NCI-H510A (cell line): ENCODE measurements at places on chromosomes 12 and 14.
A peak's percentile ranks its signal among the peaks of the same experiment; 100 is the strongest.

- DNase-seq: no peak
These were observed 18.3 kb upstream of the TXNRD1 start for GRCh38 chr12:104197264-104197663.

DNA sequence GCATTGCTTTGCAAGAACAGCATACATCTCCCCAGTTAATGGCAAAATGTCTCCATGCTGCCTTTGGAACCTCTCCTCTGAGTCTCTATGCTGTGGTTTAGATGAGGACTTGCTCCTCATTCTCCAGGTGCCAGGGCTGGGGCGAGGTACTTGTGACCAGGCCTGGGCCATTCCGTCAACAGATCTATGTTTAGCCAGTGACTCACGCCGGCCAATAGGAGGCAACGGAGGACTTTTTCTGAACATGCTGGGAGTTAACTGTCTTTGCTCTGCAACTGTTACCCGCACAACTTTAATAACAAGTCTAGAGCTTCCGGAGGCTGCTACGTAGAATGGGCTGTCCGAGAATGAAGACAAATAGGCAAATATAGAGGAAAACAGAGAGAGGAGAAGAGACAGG lies 214.2 kb downstream of the GLT1D1 start:
- DNase-seq: peak; percentile 65

- no peak for DNase-seq
These were observed 14.6 kb upstream of the EIF5 start for GRCh38 chr14:103319422-103319821.

DNA sequence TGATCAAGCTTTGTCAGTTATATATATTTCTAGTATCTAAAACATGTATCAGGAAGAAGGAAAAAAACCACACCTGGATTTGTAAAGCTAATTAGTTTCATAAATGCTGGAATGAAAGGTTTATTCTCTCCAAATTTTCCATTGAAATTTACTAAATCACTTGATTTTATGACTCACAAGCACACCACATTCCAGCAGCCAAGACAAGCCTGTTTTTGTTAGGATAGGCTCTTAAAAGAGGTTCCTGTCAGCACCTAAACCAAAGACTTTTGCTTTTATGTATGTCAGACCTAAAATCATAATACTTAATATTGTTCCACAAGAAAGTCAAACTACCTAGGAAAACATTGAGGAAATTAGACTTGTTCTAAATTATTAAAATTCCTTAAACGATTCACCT lies 85.3 kb upstream of the PAWR start:
- DNase-seq: no peak

DNA sequence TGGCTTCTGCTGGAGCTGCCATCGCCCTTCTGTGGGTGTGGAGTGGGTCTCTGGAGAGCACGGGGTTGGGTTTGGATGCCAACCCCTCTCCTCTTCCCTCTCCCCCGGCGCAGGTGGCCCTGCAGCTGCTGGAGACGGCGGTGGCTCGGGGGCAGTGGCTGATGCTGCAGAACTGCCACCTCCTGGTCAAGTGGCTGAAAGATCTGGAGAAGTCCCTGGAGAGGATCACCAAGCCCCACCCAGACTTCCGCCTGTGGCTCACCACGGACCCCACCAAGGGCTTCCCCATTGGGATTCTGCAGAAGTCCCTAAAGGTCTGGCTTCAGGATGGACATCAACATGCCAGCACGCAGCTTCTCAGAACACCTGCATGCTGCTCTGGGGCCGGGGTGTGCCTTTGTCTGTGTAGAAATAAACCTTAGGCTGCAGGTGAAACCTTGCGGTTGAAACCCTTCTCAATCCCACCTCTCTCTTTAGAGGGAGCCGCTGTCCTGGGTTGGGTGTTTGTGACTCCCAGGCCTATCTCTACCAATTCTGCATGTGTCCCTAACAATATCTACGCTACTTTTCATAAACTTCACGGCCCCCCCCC lies 44.3 kb downstream of the CCDC92 start:
- DNase-seq: peak; percentile 54

DNA sequence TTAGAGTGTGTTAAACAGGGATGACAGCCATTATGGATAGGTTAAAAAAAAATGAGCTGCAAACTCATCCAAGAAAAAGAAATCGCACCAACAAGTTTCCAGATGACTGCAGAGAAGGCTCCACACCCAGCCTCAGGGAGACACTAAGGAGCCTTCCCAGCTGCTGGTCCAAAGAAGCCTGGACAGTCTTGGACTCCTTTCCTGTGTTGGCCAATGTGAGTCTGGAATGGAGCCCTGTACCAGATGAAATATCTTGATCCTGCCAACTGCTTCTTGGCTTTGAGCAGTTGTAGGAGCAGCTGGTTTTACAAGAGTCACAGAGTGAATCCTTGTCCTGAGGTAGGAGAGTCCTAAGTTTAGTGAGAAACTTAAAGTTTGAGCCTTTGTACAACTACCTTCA lies 44.5 kb downstream of the SLC38A1 start:
- DNase-seq: no peak

DNA sequence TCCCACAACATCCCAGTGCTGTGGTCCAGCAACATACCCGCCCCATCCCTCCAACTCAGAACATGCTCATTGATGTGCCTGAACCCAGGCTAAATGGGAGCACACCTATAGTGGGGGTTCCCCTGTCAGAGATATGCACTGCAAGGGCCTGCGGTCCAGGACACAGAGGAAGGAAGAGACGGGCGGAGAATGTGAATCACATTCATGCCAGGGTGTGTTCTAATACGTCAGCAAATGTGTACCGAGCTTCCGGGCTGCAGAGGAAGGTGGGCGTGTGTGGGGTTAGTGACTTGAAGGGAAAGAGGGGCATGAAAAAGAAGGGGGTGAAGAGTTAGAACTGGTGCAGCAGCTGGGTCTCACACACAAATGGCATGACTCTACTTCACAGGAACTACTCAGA lies 83.7 kb downstream of the DPF3 start:
- no peak for DNase-seq

- DNase-seq: no peak
These were observed 17.2 kb upstream of the PIWIL1 start for GRCh38 chr12:130320536-130320935.

DNA sequence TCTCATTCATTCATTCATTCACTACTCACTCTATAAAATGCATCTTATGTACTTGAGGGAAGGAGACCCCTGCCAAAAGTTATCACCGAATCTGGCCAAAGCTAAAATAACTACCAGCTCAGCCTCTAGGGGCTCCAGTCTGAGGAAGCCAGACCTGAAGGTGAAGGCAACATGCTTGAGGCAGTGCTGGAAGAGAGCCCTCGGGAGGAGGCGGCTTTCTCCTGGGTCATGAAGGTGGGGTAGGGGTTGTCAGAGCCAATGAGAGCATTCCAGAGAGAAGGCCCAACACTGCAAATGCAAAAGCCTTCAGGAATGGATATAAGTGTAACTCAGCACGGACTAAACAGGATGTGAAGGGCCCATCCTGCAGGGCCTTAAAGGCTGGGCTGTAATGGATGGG lies 62.4 kb downstream of the GSC start:
- DNase-seq: no peak

DNA sequence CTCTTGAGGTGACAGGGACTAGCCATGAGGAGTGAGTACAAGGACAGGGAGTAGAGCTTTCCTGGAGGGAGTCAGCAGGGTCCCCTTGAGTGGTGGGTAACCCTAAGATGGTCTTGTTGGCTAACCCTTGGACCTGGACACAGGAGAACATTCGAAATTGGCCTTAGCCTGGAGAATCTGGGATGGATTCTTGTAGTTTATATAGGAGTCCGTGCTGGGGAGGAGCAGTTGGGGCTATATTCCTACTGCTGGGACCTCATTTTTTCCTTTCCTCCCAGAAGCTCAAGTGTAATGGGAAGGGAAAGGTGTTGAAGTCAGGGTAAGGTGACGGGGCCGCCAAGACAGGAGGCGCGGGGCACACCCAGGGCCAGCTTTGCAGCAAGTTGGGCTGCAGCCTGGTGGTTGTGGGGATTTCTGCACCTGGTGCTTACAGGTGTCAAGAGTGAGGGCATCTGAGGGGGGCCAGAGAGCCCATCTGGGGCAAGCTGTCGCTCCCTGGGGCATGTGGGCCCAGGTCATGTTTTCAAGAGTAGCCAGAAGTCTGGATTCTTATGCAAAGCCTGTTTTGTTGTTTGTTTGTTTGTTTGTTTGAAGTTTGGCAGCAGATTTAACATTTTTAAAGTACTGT lies 5.1 kb downstream of the BCL7A start:
- DNase-seq: no peak

- DNase-seq: no peak
These were observed 28.9 kb downstream of the ANO6 start for GRCh38 chr12:45244561-45245343.

DNA sequence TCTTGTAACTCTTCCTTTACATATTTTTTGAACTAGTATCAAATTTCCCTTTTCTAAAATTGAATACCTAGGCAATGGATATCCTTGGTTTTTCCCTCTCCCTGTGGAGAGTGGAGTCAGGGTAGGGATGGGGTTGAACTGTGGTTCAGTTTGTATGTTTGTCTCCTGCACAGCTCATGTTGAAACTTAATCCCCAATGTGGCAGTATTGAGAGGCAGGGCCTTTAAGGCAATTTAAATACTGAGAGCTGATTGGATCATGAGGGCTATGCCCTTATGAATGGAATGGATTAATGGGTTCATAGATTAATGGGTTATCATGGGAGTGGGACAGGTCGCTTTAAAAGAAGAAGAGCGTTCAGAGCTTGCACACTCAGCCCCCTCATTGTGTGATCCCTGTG lies 127.2 kb upstream of the RGS6 start:
- DNase-seq: no peak

GRCh38 chr14:101600891-101601605 lies 39.8 kb downstream of the DIO3 start:
- no peak for DNase-seq

GRCh38 chr12:61758661-61759060 lies 501.5 kb upstream of the USP15 start:
- DNase-seq: no peak

DNA sequence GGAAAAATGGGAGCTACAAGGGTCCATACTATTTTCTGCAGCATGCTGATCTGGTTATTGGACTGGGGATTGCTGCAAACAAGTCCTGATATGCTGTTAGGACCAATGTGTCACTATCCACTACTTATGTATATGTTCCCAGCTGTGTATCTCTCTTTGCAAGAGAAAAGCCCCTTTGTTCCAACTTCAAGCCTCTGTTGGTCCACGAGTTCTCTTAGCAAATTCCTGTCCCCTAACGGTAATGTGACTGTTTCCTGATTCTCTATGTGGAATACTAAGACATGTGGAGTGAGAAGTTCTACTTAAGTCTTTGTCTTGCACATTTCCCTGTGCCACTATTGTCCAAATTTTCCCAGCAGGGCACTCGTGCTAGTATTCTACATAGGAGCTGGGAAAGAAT lies 557.7 kb downstream of the FSCB start:
- no peak for DNase-seq

GRCh38 chr12:48037267-48037915 lies 33.1 kb upstream of the COL2A1 start:
- DNase-seq: no peak
